Testis (tissue), 5 donors: ENCODE measurements at places on chromosomes 12 and 14.

DNA sequence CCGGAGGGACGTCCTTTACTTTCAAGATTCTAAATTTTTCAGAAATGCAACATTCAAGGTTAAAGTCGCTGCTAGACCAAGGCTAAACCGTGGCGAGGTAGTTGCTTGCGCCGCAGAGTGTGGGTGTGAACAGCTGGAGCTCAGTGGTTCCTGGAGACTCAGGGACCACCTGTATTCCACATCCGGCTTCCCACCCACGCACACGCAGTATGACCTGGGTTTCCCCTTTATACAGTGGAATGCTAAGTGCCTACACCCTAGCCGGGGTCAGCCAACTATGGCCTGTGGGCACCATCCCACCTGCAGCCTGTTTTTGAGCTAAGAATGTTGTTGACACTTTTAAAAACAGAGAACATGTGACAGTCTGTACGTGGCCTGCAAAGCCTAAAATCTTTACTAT is 42.9 kb upstream of the TESC start:
- DNase-seq: no peak

- DNase-seq: no peak
These were observed 14.5 kb downstream of the SCNN1A start for GRCh38 chr12:6360578-6361490.

- DNase-seq: no peak
These were observed 254.0 kb upstream of the KRR1 start for GRCh38 chr12:75765170-75766059.

GRCh38 chr12:23767834-23768233 is 181.6 kb downstream of the SOX5 start:
- DNase-seq: no peak

- DNase-seq: peak; percentile 25
These were observed 176.4 kb downstream of the ANO2 start for GRCh38 chr12:5768581-5769196.

DNA sequence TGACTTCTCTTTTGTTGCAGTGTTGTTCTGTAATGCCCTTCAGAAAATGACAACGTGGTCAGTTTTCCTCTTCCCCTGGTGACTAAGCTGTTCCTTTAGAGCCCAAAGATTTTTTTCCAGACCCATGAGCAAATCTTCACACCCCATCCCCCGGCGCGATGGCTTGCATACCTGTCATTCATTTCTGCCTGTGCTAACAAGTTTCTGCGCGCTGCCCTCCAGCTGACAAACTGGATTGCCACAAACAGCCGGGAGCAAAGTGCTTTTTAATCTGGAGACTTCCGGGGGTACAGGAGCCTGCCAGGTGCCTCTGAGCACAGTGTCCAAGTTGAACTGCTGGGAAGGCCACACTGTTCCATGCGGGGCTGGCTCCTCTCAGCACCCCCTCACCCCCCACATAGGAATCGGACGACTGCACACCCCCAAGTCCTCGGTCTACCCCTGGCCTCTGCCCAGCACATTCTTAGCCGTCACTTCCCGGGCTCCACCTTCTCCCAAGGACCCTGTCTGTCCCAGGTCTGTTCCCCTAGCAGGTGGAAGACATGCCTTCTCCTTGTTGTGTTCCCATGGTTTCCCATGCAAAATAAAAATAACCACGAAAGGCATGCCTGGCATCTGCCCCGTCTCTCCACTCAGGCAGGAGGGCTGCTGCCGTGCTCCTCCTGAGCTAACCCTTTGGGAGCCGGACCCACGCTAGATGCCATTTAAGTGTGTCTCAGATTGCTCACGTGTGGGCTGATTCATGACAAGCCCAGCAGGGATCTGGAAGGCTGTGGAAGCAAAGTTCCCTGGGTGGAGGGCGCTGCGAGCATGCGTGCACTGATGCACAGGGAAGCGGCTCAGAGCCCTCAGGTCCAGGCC is 14.1 kb downstream of the RILPL1 start:
- DNase-seq: no peak

- peak; percentile 88 for DNase-seq
These were observed 33.4 kb upstream of the RNASE3 start for GRCh38 chr14:20857630-20858261.

GRCh38 chr12:109162551-109162950 is 46.2 kb downstream of the ACACB start:
- no peak for DNase-seq

DNA sequence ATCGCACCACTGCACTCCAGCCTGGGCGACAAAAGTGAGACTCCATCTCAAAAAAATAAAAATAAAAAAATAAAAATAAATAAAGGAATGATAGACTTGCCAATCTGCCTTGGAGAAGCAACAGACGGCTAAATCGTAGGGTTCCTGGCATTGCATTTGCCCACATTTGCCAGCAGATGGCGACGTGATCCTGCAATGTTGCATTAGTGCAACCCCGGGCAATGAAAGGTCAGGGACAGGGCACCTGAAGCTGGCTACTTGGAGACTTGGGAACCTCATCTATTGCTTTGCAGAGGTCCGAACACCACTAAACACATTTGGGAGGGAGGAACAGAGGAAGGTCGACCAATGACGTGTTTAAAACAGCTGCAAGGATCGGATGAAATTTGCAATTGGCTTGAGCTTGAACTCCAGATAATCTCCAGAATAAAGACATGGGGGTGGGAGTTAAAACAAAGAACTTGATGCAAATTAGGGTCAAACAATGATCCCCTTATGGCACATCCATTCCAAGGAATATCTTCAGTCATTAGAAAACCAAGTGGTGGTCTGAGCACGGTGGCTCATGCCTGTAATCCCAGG is 34.6 kb downstream of the SPRING1 start:
- peak; percentile 83 for DNase-seq

DNA sequence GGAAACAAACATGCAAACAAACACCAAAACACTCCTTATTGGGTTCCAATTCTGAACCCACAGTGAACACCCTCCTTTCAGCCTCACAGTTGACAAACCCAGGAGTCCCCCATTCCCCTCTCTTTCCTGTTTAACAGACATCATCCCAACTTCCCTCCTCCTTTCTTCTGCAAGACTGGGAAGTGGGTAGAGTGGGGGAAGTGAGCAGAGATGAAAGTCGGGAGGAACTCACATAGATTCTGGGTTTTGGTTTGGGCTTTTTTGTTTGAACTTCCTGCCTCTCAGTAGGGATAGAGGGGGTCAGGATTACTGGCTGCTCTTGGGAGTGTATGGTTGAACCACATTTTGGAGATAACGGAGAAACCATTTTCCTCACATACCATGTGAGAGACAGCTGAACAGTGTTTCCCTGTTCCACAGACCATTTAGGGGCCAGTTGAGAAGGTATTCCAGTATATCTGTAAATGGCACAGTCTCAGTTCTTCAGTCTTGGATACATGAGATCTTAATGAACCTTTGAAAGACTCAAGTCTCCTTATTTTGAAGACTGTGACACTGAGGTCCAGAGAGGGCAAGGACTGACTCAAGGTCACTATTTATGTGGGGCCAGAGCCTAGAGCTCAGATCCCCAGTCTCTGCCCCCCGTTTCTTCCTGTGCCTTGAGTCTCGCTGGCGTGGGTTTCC is 3.9 kb upstream of the GPR84 start:
- DNase-seq: no peak

DNA sequence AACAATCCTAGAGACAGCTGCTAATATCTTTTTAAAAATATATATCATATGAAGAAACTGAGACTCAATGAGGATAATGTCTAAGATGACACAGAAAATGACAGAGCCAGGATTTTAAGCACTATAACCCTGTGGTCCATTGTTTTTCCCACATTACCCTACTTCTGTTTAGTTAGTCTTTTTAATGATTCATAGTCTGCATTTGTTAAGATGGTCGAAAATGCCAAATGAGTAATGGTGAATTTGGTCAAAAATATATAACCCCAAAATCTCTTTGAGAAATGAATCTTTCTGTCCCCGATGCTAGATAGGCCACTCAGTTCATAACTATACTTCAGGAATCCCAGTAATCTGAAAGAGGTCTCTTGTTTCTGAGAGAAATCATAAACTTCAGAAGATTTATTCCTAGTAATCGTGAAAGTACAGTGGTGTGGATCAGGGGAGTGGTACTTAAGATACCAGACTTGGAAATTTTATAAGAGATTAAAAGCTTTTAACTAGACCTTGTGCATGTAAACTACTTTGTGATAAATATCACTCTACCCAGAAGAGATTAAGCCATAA is 10.8 kb downstream of the RTRAF start:
- DNase-seq: no peak

DNA sequence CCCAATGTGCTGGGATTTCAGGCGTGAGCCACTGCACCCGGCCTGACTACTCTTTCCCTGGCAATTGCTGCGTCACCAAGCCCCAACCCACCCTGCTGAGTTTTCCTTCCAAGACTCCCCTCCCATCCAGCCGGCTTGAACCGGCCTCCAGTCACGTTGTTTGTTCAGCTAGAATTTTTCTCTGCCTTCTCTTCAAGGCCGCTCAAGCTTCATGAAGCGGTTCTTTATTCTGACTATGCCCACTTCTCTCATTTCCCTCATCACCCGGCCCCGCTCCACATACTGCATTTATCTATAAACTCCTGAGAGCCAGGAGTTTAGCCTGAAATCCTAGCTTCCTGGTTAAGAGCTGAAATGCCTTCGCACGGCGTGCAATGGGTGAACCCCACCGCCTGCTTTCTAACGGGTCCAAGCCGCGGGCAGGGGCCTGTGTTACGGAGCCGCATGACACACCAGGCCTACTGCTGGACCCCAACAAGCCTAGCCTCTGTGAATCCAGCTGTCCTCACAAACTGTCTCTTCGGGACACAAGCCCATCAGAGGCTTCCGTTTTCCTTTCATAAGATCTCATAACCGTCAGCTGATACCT is 999 bp upstream of the DCAF4 start:
- peak; percentile 54 for DNase-seq

DNA sequence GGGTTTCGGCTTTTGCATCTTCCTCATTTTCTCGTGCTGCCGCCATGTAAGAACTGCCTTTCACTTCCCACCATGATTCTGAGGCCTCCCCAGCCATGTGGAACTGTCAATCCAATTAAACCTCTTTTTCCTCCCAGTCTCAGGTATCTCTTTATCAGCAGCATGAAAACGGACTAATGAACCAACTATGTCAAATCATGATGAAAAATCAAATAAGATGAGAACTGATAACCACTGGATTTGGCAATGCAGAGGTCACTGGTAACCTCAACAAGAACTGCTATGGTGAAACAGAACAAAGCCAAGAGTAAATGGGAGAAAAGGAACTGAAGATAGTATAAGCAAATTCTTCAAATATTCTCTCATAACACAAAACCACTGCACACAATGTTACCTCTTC is 6.0 kb downstream of the EML5 start:
- no peak for DNase-seq

GRCh38 chr14:69990323-69990722 is 111.1 kb downstream of the SMOC1 start:
- no peak for DNase-seq

- no peak for DNase-seq
These were observed 5.8 kb downstream of the CCNB1IP1 start for GRCh38 chr14:20327005-20327869.

- DNase-seq: no peak
These were observed 51.9 kb downstream of the SYNE3 start for GRCh38 chr14:95464514-95464913.
